ENCODE measurements at places on chromosomes 12 and 14.

DNA sequence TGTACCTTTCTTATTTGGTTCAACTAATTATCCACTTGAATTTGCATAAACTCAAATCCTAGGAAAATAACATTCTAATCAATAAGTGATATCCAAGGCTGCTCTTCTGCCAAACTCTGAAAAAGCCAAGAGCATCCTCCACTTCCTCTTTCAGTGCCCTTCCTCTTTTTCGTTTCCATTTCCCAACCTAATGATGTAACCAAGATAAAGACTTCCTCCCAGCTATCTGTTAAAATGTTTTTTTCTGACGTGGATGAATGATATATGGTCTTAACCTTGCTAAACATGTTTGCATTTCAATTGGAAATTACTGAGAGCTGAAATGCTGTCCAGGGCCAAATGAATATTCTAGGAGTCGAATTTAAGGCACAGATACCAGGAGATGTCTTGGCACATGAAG, 459.5 kb upstream of the PDE3A start:
- DNase-seq = no peak

GRCh38 chr12:104167519-104168458, 29.8 kb upstream of the NFYB start:
- no peak for DNase-seq

- no peak for DNase-seq
These were observed 47.7 kb downstream of the LEMD3 start for GRCh38 chr12:65217086-65217485.

DNA sequence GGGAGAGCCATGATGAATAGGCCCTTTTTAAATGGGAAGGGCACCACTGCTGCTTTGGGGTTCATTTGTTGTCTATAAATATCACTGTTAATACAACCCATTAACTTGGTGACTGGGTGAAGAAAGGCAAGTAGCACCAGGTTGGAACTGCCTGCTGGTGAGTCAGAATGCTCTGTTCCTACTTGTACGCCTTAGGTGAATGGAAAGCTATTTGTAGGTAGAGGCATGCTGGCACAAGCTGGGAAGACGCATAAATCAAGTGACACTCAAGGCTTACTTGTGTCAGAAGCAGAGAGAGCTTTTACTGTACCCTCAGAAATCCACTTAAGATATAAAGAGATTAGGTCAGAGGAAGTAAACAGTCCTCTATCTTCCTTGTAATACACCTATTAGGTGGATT, 142.5 kb downstream of the TMX1 start:
- no peak for DNase-seq

- DNase-seq = no peak
These were observed 1226.5 kb downstream of the GALC start for GRCh38 chr14:86766469-86766868.

DNA sequence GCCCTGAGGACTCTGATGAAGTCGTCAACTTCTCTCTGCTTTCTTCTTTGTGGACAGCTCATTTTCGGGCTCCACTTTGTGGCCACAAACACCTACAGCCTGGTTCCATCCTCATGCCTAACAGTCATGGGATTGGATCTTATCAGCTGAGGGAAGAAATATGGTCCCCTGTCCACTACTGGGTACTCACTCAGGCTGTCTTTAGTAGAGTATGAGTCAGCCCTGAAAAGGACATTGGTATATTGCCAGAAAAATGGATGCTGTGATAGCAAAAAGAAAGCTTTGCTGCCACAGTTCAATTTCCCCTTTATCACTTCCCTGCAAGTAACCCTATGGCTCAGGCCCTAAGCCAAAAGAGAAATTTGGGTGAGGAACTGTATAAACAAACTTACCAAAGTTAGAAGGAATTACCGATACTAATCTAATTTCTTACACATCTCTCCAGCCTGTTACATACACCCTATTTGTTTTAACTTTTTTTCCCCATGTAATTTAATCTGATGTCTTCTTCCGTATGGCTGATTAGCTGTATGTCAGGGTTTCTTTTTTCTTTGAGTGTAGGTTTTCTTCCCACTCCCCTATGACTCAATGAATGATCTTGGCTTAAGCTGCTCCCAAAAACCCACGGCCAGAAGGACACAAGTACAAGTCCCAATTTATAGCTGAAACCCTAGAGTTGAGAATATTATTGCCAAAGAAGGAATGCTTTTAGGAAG, 29.1 kb downstream of the MTHFD1 start:
- DNase-seq = no peak

DNA sequence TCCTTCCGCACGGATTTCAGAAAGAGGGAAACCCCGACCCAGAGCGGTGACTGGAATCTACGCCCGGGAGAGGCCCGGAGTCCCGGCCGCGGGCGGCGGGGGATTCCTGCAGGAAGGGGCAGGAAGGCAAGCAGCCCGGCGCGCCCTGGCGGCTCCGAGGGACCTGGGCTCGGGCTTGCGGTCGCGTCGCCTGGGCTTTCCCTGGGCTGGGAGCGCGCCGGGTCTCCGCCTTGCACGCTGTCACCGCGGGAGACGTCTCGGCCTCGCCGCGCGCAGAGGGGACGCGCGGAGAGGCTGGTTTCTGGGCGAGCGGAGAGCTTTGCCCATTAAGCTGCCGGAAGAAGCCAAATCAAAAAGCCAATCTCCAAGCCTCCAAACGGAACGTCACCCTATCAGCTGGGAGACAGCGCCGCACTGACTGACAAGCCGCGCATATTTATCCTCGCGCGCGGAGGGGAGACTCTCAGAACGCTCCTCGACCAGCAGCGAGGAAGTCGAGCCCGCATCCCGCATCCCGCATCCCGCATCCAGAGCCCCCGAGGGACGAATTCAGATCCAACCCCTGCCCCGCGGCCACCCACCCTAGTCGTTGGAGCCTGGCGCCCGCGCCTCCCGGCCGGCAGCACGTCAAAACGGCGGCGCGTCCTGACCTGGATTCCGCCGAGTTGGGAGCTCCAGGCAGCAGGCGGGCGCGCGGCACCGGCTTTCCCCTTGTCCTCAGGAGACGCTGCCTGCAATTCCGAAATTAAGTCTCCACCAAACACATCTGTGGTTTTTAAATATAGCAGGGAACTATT, at the start of gene SLC8A3:
Gene SLC8A3 (minus strand): TSS at position 293 of the 797 bp plus-strand sequence. CDS start 20,529 bp downstream, outside the sequence.
- no peak for DNase-seq

GRCh38 chr12:3030821-3031429, 46.3 kb upstream of the TSPAN9 start:
- no peak for DNase-seq

DNA sequence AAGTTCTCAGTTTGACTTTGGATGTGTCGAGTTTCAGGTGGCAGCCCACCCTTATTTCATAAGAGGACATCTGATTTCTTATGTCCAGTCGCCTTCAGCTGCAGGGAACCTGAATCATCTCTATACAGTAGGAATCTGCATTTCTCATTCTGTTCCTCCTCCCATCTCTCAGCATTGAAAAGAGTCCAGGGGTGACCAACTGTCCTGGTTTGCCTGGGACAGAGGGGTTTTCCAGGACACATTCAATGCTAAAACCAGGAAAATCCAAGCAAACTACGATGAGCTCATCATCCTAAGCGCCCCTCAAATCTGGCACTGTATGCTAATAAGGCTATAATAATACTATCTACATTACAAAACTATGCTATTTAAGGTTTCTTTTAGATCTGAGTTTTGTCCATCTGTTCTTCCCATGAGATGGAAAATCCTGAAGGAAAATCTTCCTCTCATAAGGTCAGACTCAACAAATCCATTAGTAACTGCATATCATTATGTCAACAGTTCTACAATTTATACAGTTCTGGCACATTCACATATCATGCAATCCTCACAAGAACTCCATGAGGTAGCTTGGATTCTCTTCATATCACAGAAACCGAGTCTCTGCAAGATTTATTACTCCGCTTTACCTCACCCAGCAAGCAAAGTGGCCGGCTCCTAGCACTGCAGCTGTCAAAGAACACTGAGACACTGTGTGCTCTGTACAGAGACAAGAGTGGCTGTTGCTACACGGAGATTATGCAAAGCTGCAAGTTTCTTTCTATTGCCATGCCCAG, 15.6 kb upstream of the CALM1 start:
- DNase-seq = no peak

GRCh38 chr12:106436164-106436563, 78.6 kb downstream of the POLR3B start:
- DNase-seq = no peak

GRCh38 chr14:90368946-90369721, 27.7 kb upstream of the CALM1 start:
- DNase-seq = no peak

GRCh38 chr12:130713581-130713991, 2.5 kb downstream of the RIMBP2 start:
- DNase-seq = no peak

- DNase-seq = no peak
These were observed 63.1 kb downstream of the LRRC9 start for GRCh38 chr14:59983048-59983447.

- DNase-seq = no peak
These were observed 262.6 kb upstream of the BTG1 start for GRCh38 chr12:92408072-92408900.

GRCh38 chr14:89828471-89829165, 125.9 kb downstream of the EFCAB11 start:
- DNase-seq = no peak

DNA sequence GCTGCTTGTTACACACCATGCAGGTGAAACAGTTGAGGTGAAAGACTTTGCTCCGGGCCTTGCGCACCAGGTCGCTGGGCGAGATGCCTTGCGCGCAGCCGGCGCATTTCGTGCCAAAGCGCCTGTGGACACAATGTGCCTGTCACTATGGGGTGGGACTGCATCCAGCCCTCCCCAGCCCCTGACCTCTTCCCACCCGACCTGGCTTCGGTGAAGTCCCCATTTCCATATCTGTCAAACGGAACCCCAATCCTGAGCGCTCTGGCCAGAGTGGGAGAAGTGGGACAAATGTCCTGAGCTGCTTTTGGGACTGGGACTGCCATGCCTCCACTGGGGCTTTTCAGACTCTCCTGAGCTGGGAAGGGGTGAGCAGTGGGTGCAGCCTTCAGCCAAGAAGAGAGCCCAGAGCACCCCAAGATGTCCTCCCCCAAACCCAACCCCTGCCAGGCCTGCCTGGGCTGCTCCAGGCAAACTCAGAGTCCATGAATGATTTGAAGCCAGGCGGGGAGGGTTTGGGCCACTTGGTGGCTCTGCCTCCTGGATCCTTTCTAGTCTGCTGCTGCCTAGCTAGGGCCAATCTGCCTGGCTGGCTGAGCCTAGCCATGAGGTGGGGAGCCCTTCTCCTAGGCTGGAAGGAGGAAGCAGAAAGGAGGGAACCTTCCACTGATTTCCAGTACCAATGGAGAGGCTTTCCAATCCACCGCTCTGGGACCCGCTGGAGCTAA, 2.3 kb downstream of the LHX5 start:
- DNase-seq = no peak

- no peak for DNase-seq
These were observed 46.2 kb upstream of the REP15 start for GRCh38 chr12:27650011-27650410.

- no peak for DNase-seq
These were observed 110.3 kb downstream of the GCH1 start for GRCh38 chr14:54792288-54792687.

DNA sequence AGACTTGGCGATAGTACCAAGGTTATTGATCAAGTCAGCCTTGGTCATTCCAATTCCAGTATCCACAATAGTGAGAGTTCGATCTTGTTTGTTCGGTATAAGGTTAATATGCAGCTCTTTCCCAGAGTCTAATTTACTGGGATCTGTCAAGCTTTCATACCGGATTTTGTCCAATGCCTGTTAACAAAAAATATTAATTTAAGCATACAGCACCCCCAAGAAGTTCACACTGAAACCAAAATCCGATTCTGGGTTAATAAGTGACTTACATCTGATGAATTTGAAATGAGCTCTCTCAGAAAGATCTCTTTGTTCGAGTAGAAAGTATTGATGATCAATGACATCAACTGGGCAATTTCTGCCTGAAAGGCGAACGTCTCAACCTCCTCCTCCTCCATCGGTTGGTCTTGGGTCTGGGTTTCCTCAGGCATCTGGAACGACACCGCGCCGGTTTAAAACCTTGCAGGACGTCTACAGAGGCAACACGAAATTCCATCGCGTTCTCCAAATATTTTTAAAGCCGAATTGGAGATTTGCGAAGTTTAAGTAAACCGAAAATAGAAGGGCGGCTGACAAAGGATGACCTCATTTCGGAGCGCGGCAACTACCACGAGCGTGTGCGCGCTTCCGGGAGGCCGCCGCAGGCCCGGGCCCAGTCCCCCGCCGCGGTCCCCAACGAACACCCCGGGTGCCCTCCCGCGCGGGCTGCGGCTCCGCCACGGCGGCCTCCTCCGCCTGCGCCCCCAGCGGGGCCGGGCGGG, 716 bp downstream of the HSP90AA1 start:
- DNase-seq = no peak
